T-helper 1 cell (primary cell): ENCODE measurements at places on chromosomes 4 and X.

DNA sequence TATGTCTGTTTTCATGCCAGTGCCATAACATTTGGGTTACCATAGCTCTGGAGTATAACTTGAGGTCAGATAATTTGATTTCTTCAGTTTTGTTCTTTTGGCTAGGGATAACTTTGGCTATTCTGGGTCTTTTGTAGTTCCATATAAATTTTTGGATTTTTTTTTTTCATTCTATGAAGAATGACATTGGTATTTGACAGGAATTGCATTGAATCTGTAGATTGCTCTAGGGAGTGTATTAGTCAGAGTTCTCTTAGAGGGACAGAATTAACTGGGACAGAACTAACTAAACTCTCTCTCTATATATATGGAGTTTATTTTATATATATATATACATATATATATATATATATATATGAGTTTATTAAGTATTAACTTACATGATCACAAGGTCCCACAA is 32.2 kb upstream of the SLIT2 start:
- no peak for DNase-seq

DNA sequence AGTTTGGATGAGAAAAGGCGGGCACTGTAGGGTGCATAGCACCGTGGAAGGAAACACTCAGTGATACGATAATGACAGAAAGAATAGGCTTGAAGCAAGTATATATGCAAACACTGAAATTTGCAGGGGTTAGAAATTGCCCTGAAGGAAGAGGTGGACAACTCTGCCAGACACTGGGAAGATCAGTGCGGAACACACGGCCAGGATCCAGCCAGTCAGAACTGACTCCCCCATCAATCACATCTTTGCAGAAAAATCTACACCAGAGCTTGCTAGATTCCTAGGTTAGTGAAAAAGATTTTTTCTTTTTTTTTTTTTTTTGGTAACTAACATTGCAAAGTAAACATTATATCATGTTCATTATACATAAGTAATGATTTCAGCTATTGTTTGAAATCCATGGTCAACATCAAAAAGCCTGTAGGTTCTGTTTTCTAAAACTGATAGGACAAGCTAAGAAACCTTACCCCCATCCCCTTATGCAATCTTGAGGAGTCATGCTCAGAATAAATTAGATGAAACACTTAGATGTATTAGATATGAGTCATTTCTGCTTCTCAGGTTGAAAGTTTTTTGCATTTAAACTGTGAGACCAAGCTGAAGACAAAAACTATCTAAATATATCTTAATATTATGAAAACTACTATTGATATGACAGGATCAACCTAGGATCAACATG is 38.9 kb downstream of the TRIML1 start:
- no peak for DNase-seq

DNA sequence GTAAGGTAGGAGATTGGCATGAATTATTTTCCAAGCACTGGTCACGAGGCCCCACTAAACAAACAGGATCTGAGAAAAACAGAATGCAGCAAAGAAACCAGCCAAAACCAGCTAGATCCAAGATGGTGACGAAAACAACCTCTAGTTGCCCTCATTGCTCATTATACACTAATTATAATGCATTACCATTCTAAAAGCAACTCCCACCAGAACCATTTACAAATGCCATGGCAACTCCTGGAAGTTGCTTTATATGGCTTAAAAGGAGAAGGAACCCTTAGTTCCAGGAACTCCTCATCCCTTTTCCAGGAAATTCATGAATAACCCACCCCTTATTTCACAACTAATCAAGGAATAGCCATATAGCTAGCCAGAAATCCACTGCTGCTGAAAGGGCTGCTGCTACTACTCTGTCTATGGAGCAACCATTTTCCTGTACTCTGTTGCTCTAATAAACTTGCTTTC is 69.3 kb downstream of the ABCB7 start:
- no peak for DNase-seq

- peak; percentile 2 for DNase-seq
Observed at GRCh38 chr4:158159054-158159717, 13.6 kb downstream of the GASK1B start.

GRCh38 chrX:72105436-72105835 is 26.3 kb downstream of the RTL5 start:
- DNase-seq = peak; percentile 33
